ENCODE measurements at places on chromosomes 16 and 17.

DNA sequence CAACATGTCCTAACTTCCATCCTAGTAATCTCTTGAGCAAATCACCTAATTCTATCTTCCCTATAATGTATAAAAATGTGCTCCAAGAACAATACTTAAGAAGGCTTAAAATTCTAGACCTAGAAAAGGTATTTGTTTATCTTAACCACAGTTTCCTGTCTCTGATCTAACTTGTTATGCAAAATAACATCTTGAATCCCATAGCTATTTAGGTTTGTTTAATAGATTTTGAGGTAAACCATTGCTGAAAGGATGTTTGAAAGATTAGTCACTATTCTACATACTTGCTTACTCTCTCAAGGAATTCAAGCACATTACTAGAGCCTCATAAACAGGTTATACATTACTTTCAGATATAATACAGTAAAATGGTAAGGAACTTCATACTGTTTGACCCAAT lies 13.0 kb downstream of the CA10 start:
- no peak for DNase-seq

GRCh38 chr17:12998461-12998860 lies 19.4 kb downstream of the ELAC2 start:
- DNase-seq: no peak

- DNase-seq: no peak
Measured at GRCh38 chr17:163514-164098, 17.8 kb downstream of the DOC2B start.

- no peak for DNase-seq
Measured at GRCh38 chr16:21663889-21664647, at the start of gene OTOA. TSS of gene OTOA (plus strand) at chr16:21663968. CDS start at chr16:21678515, 14,547 bp downstream.

GRCh38 chr17:52158450-52159042 lies at the start of gene CA10:
TSS of gene CA10 (minus strand) at chr17:52158714.
- DNase-seq: no peak

DNA sequence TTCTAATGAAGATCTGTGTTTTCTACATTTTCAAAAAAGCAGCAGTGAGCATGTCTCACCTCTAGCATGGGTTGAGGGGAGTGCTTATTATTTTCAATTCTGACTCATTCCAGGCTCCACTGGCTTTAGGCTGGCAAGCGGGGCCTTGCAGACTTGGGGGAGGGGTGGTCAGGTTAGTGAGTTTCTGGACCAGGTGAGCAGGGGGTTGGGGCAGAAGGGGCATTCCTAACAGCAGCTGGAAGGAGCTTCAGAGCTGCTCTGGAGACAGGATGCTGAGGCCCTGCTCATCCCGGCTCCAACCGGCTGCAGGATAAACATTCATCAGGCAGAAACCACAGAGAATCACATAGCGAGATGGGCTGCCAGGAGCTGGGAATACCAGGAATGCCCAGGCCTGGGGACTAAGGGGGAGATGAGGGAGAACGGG lies 10.5 kb upstream of the KRT19 start:
- DNase-seq: no peak

DNA sequence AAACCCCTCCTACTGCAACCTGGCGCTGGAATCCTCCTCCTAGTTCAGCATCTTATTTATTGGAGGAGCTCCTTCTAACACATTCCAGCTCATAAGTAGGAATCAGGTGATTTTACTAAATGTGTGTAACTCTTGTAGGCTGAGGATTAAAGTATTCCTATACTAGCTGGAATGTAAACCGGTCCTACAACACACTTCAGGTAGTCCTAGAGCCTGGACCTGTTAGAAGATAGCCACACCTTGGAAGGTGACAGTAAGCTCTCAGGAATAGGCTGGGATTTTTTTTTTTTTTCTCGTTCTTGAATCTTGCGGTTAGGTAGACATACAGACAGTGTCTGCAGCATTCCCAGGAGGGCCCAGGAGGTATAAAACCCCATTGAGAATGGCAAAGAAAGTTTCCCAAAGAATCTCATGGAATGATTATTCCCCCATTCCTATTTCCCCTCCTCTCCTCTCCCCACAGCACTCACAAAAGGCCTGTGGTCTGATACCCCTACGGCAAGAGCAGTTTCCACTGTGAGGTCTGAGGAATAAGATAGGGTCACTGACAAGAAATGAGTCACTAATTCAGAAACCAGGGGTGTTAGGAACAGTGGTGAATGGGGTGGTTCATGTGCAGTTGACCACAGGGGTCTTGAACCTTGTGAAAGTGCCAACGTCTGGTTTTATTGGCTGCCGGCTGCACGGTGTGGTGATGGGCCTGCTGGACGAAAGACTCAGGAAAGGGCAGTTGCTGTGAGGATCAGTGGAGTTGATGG lies 267.1 kb downstream of the UTP18 start:
- no peak for DNase-seq

DNA sequence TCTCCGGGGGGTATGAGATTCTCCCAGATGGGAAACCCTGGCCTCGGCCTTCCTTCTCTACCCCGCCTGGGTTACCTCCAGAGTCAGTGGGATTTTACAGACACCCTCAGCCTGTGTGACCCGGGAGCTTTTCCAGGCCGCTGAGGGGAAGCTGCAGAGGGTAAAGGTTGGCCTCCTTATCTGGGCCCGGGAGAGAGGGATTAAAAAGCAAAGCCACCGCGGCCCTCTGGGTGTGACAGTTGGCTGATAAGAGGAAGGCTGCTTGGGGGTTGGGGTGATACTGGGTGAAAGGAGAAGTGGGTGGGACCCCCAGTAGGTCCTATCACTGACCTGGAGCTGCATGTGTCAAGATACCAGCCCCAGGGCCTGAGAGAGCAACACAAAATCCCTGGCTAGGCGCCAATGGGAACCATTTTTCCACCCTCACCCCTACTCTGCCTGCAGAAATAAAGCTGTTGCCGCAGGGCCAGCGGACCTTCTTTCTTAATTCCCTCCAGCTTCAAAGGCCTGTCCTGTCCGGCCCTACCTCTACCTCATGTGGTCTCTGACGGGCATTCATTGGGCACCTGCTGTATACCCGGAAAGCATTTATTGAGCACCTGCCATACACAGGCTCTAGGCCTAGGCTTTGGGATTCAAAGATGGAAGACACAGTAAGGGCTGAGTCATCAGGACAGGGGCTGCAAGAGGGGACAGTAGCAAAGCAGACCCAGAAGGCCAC lies 77.6 kb upstream of the GSE1 start:
- no peak for DNase-seq

DNA sequence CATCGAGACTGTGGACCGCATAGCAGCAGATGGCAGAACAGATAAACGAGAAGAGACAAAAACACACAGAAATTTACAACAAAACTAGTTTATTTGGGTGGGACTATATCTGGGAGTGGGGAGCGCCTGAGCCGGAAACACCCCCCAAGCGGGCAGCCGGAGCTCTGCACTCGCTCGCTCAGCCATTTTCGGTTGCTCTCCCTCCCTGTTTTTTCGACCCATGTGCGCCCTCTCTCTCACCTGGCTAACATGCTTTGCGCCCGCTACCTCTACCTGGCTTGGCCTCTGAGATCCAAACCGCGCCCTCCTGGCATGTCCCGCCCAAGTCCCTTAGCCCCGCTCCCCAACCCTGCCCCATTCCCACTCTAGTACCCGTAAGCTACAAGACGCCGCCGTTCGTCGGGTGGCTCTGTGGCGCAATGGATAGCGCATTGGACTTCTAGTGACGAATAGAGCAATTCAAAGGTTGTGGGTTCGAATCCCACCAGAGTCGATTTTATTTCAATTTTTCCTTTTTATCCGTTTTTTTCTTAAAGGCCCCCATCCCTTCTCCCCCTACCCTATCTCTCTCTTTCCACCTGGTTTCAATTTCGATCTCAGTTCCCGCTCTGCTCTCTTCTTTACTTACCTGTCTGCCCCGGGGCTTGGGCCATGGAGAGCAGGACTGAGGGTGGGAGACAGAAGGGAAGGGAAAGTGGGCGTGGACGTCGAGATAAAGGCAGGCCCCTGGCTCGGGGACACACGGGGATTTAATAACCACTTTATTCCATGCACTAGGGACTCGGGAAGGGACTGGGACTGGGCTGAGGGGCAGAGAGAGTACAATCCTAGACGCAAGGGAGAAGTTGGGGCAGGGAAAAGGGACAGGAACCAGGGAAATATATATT lies 2.4 kb upstream of the ALOXE3 start:
- no peak for DNase-seq
